ENCODE measurements at places on chromosomes 2 and 18.

DNA sequence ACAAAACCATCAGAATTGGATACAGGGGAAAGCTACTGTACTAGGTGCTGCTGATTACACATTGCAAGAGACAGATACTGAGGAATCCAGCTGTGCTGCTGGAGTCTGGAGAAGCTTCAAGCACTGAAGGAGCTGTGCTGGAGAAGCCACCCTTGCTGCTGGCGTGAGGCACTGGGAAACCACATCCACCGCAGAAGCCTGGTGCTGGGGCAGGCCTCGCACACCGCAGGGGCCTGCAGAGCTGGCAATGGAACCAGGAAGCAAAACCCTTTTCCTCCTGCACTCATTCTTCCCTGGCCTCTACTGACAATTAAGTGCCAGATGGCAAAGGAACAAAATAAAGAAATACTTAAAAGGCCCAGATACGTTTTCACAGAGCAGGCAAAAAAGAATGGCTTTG, 94.4 kb upstream of the MSH6 start:
- no peaks in the 10 kb centered on the region for H3K27me3 ChIP-seq
- no peak for DNase-seq
- H3K27ac ChIP-seq, result no peak overlapping the region

DNA sequence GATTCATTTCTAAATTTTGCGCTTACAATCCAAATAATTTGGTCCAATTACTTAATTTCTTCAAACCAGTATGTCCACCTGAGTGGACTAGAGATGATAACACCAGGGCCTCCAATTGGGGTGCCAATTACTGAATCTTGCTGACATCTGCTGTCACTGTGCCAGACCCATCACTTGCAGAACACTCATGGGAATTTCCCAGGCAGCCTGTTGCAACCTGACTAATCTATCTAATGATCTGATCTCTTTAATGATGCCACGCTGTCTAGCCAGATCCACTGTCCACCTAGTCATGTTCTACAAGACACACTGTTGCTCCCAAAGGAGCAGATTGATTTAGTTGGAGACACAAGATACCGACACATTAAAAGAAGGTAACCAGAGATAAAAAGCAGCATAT, 11.8 kb upstream of the LRP1B start:
- no peaks in the 10 kb centered on the region for H3K36me3 ChIP-seq
- H3K4me1 ChIP-seq, result no peaks in the 10 kb centered on the region
- H3K27ac ChIP-seq, result no peak overlapping the region
- DNase-seq, result no peak

DNA sequence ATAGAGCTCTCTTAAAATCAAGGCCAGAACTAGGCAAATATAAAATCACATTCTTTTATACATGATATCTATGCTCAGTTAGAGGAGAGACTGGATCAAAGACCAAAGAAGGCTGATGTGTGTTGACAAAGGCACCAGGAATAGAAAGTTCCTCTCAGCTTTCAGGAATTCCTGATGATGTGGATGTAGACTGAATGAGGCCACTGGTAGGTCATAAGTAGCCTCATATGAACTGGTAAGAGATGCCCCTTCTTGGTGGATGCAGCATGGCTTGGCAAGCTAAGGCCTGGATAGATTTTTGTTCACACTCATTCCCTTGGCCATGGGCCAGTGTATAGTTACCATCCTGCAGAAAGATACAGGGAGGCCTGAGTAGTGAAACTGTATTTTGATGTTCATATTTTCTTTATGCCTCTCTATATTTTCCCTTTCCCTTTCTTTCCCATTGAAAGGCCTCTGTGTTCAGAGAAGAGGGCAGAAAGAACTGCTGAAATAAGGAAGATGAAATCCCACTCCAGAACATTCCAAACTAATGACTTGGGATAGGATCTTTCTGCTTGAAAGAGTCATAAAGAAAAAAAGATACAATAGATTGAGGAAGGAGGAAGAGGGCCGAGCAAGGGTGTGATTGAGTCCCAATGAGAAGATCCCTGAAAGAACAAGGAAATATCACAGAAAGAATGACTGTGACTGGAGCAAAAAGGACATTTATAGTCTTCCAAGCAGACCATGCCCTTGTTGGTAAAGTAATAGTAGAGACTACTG, 2182.7 kb upstream of the PIK3C3 start:
- H3K27ac ChIP-seq, result peak overlapping the region; percentile 47
- H3K36me3 ChIP-seq, result no peaks in the 10 kb centered on the region
- peaks cover 22% of the 10 kb centered on the region for H3K4me1 ChIP-seq
- H3K27me3 ChIP-seq, result no peaks in the 10 kb centered on the region
- no peak overlapping the region for H3K4me3 ChIP-seq

GRCh38 chr2:120486946-120487345, 141.0 kb downstream of the INHBB start:
- H3K4me3 ChIP-seq, result no peak overlapping the region
- H3K27ac ChIP-seq, result no peak overlapping the region
- peak; percentile 36 for DNase-seq
- H3K4me1 ChIP-seq, result no peaks in the 10 kb centered on the region

DNA sequence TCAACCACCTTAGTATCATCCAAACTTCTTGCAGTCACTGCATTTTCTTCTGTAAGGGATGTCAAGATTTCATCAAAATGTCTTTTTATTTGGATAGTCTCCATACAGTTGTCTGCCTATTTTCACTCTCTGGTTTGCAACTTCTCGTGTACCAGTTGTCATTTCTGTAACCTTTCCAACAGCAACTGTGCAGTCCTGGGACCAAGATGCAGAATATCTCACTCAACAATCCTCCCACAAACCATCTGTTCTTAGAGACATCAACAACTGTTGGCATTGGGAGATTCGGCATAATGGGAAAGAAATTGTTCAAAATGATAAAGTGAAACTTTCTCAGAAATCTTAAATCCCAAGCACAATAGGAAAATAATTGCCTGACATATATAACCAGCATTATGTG, 933.6 kb upstream of the SLC39A10 start:
- no peaks in the 10 kb centered on the region for H3K4me1 ChIP-seq
- no peaks in the 10 kb centered on the region for H3K36me3 ChIP-seq

GRCh38 chr2:44936715-44937687, 4.5 kb upstream of the SIX3 start:
- H3K4me3 ChIP-seq, result no peak overlapping the region
- peak; percentile 59 for DNase-seq
- peaks cover 35% of the 10 kb centered on the region for H3K4me1 ChIP-seq

DNA sequence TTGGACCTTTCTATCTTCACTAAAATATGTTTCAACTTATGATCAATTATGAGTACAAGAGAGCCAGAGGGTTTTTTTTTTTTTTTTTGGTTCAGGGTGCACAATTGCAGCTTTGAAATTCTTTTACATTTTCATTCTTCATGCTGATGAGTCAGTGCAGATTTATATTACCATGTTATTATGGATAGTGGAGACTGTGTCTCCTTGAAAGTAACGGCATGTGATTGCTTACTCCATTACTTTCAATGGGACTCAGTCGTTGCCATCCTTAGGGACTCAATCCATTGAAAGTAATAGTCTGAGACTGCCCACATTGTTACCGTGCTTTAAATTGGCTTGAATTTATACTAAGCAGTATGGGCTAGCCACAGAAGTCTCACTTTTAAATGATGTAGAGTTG, 286.5 kb upstream of the FANCL start:
- no peaks in the 10 kb centered on the region for H3K4me1 ChIP-seq
- no peak overlapping the region for H3K27ac ChIP-seq
- H3K4me3 ChIP-seq, result no peak overlapping the region
- no peaks in the 10 kb centered on the region for H3K27me3 ChIP-seq

DNA sequence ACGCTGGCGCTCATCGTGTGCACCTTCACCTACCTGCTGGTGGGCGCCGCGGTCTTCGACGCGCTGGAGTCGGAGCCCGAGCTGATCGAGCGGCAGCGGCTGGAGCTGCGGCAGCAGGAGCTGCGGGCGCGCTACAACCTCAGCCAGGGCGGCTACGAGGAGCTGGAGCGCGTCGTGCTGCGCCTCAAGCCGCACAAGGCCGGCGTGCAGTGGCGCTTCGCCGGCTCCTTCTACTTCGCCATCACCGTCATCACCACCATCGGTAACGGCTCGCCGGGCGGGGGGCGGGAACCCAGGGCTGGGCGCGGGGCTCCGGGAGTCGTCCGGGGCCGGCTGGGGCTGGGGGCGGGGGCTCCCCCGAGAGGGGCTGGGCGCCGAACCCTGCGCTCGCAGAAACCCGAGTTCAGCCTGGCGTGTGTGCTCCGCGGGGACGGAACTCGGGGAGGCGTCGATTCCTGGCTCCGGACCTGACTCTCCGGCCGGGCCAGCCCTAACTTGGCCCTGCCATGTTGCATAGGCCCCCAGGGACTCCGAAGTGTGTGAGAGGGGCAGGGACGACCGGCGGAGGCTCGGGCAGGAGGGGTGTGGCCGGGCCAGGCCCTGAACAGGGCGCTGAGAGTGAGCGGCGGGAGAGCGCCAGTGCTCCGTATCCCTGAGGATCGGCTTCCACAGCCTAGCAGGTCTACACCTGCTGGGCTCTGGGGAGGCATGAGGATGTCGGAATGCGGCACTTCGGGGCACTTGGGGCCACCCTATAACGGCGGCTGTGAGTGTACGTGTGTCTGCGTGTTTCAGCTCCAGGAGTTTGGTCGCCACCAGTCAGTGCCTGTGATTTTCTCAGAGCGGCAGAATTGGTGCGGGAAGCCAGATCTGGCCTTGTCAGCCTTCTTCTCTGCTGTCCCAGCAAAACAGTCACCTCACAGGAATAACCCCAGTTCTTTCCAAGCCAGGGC, 651 bp downstream of the KCNK3 start:
- peaks cover 35% of the 10 kb centered on the region for H3K4me1 ChIP-seq
- no peak overlapping the region for H3K27ac ChIP-seq
- H3K27me3 ChIP-seq, result peaks cover 43% of the 10 kb centered on the region

DNA sequence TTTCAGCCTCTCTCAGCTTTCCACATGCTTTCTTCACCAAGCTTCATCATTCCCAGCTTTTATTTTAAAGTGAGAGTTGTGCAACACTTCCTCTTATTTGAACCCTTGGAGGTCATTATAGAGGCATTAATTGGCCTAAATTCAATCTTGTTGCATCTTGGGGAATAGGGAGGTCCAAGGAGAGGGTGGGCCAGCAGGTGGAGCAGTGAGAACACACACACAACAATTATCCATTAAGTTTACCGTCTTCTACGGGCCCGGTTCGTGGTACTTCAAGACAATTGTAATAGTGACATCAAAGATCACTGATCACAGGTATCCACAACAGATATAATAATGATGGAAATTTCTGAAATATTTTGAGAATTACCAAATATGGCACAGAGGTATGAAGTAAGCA, 457.2 kb upstream of the SMIM21 start:
- no peaks in the 10 kb centered on the region for H3K27me3 ChIP-seq
- H3K27ac ChIP-seq, result no peak overlapping the region

GRCh38 chr18:49135877-49136276, 185.1 kb upstream of the SMAD7 start:
- peaks cover 2% of the 10 kb centered on the region for H3K36me3 ChIP-seq
- H3K4me1 ChIP-seq, result peaks cover 26% of the 10 kb centered on the region
- DNase-seq, result no peak
- peak overlapping the region; percentile 27 for H3K27ac ChIP-seq
- H3K4me3 ChIP-seq, result no peak overlapping the region

DNA sequence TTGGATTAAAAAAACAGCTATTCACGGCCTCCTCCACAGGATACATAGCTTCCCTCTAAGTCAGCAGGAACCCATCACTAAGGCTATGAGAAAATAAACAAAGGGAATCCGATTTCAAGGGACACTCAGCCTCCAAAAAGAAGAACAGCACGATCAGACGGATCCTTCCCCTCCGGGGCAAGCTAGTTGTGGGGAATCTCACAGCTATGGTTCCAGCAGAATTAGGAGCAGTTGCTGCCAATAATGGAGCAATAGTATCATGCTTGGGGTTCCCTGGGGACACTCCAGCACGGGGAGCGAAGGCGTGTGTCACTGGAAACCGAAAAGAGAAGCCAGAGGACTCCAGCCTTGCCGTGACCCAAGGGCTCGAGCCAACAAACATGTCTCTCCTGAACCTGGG, 163.1 kb downstream of the TTC32 start:
- no peak for DNase-seq
- no peaks in the 10 kb centered on the region for H3K27me3 ChIP-seq
- H3K4me1 ChIP-seq, result peaks cover 80% of the 10 kb centered on the region
- H3K4me3 ChIP-seq, result no peak overlapping the region
- H3K36me3 ChIP-seq, result no peaks in the 10 kb centered on the region
- H3K27ac ChIP-seq, result peak overlapping the region; percentile 95

DNA sequence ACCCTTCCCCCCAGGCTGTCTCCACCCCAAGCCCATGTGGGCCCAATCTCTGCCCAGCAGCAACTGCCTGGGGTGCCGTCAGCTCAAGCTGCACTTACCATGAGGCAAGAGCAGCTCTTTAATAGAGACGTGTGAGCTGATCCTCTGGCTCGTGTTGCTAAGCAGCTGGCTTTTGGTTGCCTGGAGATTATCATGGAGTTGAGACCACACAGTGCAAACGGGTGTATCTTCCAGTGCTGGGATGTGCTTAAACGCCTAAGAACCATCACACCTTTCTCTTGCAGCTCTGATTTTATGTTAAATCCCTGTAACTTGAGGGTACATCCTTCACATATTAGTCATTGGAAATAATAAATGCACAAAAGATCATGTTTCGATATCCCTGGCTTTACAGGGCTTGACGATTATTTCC, 271.1 kb downstream of the PRKCE start:
- no peak overlapping the region for H3K27ac ChIP-seq
- no peak overlapping the region for H3K4me3 ChIP-seq
- DNase-seq, result no peak
- H3K36me3 ChIP-seq, result no peaks in the 10 kb centered on the region
- H3K4me1 ChIP-seq, result peaks cover 14% of the 10 kb centered on the region
- no peaks in the 10 kb centered on the region for H3K27me3 ChIP-seq

DNA sequence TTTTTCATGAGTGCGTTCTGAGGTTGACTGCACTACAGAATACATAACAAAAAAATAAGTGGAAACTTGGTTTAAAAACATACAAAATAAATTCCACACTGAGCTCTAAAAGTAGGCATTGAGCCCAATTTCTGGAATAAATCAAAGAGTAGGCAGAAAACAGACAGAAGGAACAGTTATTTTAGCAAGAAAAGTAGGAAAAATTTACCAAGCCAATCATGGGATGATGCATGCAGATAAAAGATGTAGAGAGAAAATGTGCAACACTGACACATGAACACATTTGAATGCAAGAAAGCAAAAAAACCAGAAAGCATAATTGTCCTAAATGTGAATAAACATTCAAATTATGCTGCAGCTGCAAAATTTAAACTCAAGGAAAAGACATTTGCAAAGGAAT, 308.3 kb downstream of the DLGAP1 start:
- no peaks in the 10 kb centered on the region for H3K4me1 ChIP-seq
- no peak overlapping the region for H3K27ac ChIP-seq
- H3K4me3 ChIP-seq, result no peak overlapping the region
- H3K27me3 ChIP-seq, result peaks cover 2% of the 10 kb centered on the region
- H3K36me3 ChIP-seq, result no peaks in the 10 kb centered on the region

Measured in chondrocyte (in vitro differentiated cells).